ENCODE measurements at places on chromosomes 3 and 15.
A peak's percentile ranks its signal among the peaks of the same experiment; 100 is the strongest.

GRCh38 chr3:81658322-81658997 lies 103.0 kb downstream of the GBE1 start:
- no peaks in the 10 kb centered on the region for H3K36me3 ChIP-seq
- DNase-seq, result no peak
- H3K27me3 ChIP-seq, result no peaks in the 10 kb centered on the region
- no peak overlapping the region for H3K4me3 ChIP-seq
- no peaks in the 10 kb centered on the region for H3K4me1 ChIP-seq

- peak overlapping the region; percentile 34 for H3K4me3 ChIP-seq
- H3K4me1 ChIP-seq, result peaks cover 38% of the 10 kb centered on the region
- DNase-seq, result no peak
- peak overlapping the region; percentile 80 for H3K27ac ChIP-seq
- no peaks in the 10 kb centered on the region for H3K36me3 ChIP-seq
Measured at GRCh38 chr3:127762077-127762786, 60.1 kb downstream of the MGLL start.

GRCh38 chr3:99625237-99625622 lies 13.2 kb upstream of the COL8A1 start:
- H3K27me3 ChIP-seq, result no peaks in the 10 kb centered on the region
- DNase-seq, result no peak
- H3K27ac ChIP-seq, result no peak overlapping the region
- no peaks in the 10 kb centered on the region for H3K4me1 ChIP-seq
- no peaks in the 10 kb centered on the region for H3K36me3 ChIP-seq
- H3K4me3 ChIP-seq, result no peak overlapping the region

DNA sequence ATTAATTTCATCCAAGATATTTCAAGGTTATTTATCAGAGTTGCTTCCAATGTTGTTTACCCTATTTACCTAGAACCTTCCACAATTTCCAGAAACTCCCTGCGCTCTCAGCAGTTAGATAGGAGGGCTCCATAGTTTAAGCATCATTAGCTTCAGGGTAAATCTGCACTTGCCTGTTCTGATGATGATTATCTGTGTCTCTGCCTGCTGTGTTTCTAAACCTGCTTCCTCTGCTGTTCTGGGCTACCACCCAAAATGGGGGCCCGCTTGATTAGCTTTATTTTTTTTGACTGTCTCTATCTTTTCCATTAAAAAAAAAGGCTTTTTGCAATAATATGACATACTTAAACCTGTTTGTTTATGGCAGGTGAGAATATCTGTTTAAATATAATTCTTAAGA lies 472.4 kb downstream of the DIPK2A start:
- H3K27ac ChIP-seq, result no peak overlapping the region
- no peaks in the 10 kb centered on the region for H3K4me1 ChIP-seq
- H3K4me3 ChIP-seq, result no peak overlapping the region
- H3K27me3 ChIP-seq, result no peaks in the 10 kb centered on the region
- DNase-seq, result no peak
- H3K36me3 ChIP-seq, result no peaks in the 10 kb centered on the region

- H3K36me3 ChIP-seq, result no peaks in the 10 kb centered on the region
- peaks cover 7% of the 10 kb centered on the region for H3K4me1 ChIP-seq
- no peak overlapping the region for H3K4me3 ChIP-seq
- no peaks in the 10 kb centered on the region for H3K27me3 ChIP-seq
Measured at GRCh38 chr15:89822951-89823711, 8.5 kb upstream of the ANPEP start.

- no peaks in the 10 kb centered on the region for H3K36me3 ChIP-seq
- no peak overlapping the region for H3K4me3 ChIP-seq
- no peaks in the 10 kb centered on the region for H3K27me3 ChIP-seq
- H3K4me1 ChIP-seq, result peaks cover 7% of the 10 kb centered on the region
Measured at GRCh38 chr3:13095408-13095937, 22.2 kb upstream of the IQSEC1 start.

DNA sequence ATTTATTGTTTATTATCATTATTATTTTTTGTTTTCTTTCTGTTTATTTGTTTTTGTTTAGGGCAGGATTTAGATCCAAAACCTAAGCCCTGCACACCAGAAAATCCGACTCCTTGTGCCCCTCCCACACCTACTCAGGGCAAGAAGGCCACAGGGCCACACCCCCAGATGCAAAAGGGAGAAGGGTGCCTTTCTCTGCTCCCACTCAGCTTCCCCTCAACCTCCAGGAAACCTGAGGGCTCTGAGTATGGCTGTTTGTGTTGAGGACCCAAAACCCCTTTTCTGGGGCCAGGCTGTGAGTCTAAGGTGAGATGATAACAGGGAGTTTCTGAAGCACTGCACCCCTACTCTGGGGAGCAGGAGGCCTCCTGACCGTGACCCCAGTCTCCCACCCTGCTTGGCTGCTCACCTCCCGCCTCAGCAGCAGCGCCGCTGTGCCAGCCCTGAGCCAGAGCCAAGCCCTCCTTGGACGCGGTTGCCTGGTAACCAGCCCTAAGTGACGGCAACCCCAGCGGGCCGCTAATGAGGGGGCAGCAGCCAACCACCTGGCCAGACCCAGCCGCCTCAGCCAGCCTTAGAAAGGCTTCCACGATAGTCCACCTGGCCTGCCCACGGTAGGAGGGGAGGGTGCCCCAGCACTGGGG lies 6.4 kb upstream of the C15orf39 start:
- H3K27me3 ChIP-seq, result no peaks in the 10 kb centered on the region
- no peak overlapping the region for H3K27ac ChIP-seq
- no peak overlapping the region for H3K4me3 ChIP-seq

DNA sequence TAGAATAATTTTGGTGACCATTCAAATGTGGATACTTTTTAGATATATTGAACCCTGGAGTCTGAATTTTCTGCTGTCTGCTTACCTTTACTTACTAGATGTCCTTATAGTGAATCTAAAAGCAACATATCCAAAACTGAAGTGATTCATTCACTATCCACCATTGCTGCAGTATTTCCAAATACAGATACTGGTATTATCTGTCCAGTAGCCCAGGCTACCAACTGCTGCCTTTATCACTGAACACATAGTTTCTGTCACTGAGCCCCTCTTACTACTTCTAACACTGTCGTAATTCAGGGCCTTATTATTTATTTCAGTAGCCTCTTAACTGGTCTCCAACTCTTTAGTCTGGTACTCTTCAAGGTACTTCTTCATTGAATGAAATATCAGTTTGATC lies 49.2 kb downstream of the SLMAP start:
- H3K27ac ChIP-seq, result no peak overlapping the region
- no peak overlapping the region for H3K4me3 ChIP-seq
- H3K36me3 ChIP-seq, result no peaks in the 10 kb centered on the region
- DNase-seq, result no peak
- H3K27me3 ChIP-seq, result no peaks in the 10 kb centered on the region

GRCh38 chr15:78130466-78131294 lies 565 bp downstream of the CIB2 start:
- no peak for DNase-seq
- no peaks in the 10 kb centered on the region for H3K36me3 ChIP-seq
- no peaks in the 10 kb centered on the region for H3K27me3 ChIP-seq
- peak overlapping the region; percentile 77 for H3K27ac ChIP-seq
